Anterior cingulate cortex (tissue), 58 donors: ENCODE measurements at places on chromosomes 11 and 22.
A peak's percentile ranks its signal among the peaks of the same experiment; 100 is the strongest.

- DNase-seq = no peak
These were observed 8.7 kb upstream of the BARX2 start for GRCh38 chr11:129366737-129367597.

GRCh38 chr22:39723463-39723862 is 152.9 kb downstream of the CACNA1I start:
- DNase-seq = no peak

GRCh38 chr11:2885017-2885677 is 428 bp downstream of the CDKN1C start:
- DNase-seq = no peak

DNA sequence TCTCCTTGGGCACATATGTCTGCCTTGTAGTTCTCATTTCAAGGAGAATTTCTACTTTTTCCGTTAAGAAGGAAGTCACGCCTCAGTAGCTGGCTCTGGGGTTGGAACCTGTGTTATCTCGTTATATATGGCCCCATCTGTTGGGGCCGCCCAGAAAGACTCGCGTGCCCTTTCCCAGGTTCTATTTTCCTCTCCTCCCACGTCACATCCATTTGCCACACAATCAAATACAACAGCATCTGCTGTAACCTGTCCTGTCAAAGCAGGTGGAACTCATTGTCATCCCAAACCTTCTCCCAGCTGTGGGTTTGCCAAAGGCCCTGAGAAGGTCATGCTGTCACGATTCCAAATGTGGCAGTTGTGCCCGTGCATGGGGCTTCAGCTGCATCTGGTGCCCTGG is 213.1 kb upstream of the ZBED5 start:
- no peak for DNase-seq

- DNase-seq = no peak
These were observed 23.2 kb downstream of the MFNG start for GRCh38 chr22:37462983-37463382.

- DNase-seq = no peak
These were observed 3.8 kb downstream of the SHISA8 start for GRCh38 chr22:41911001-41911611.

DNA sequence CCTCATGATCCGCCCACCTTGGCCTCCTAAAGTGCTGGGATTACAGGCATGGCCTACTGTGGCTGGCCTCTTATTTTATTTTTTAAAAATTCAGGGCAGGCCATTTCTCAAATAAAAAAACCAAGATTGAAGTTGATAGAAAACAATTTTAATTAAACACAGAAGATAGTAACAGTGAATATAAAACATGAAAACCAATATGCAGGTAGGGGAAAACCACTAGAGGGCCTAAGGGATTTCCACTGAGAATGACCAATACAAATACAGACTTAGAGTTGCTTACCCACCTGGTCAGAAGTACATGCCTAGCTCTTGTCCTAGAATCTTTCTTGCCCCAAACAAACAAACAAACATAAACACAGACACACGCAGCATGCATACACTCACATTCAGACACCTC is 1.7 kb upstream of the RTCB start:
- no peak for DNase-seq

DNA sequence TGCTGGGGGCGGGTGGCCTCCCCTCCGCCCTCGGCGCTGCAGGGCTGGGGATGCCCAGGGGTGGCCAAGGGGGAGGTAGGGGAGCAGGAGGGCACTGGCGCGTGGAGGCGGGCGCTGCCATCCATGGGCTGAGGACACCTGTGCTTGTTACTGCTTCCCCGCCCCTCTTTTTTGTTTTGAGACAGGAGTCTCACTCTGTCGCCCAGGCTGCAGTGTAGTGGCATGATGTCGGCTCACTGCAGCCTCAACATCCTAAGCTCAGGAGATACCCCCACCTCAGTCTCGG is 683 bp upstream of the FADS3 start:
- no peak for DNase-seq

DNA sequence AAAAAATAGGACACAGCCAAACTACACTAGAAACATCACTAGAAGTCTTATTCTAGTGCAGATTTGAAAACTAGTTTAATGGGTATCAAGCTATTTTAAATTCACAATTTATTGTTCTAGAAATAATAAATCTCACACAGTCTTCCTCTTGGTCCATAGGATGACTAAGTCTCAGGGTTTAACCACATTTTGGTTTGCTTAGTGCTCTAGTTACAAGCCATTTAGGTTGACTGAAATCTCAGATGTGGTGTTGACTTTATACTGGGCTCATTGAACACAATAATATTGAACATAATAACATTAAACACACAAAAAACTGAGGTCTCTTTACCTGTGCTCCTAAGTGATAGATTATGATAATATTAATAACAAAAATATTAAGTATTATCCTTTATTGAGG is 760.3 kb upstream of the CCDC179 start:
- no peak for DNase-seq

- DNase-seq = no peak
These were observed 33.0 kb upstream of the RIC3 start for GRCh38 chr11:8201644-8202365.

- no peak for DNase-seq
These were observed 7.3 kb upstream of the TSSC4 start for GRCh38 chr11:2393111-2393868.

- no peak for DNase-seq
These were observed 439 bp downstream of the SNX32 start for GRCh38 chr11:65834202-65834601.

GRCh38 chr11:18720091-18720807 is 5.7 kb downstream of the IGSF22 start:
- DNase-seq = no peak

DNA sequence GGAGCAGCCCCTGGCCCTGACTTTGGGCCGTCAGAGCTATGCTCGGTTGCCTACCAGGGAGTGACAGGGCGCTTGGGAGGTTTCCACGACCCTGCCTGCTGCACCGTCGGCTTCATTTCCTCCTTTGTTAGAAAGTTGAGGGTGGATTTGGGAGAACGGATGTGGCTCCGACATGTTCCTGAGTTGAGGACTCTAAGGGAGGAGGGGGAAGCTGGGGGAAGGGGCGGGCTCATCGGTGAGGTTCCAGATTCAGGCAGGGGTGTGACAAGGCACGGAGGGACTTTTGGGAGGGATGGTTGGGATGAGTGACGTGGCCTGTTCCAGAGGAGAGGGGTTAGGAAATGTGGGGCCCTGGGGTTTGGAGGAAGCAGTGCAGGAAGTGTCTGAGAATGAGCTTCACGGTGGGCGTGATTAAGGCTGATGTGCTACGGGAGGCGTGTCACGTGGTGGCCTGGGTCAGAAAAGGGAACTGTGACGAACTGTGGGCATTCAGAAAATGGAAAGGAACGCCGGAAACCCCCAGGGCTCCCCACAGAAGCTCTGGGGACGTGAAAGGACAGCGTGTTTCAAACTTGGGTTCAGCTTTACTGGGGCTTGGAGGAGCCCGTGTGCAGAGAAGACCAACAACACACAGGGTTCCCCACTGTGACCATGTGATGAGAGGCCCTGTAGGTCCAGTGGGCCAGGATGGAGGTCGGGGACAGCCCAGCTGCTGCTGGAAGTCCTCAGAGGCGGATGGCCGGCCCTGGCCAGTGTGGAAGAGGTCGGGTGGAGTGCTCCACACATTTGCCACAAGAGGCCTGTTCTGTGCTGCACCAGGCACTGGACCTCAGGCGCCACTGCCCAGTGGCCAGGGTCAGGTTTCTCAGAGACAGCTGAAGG is 2.8 kb downstream of the PARVB start:
- peak; percentile 18 for DNase-seq

DNA sequence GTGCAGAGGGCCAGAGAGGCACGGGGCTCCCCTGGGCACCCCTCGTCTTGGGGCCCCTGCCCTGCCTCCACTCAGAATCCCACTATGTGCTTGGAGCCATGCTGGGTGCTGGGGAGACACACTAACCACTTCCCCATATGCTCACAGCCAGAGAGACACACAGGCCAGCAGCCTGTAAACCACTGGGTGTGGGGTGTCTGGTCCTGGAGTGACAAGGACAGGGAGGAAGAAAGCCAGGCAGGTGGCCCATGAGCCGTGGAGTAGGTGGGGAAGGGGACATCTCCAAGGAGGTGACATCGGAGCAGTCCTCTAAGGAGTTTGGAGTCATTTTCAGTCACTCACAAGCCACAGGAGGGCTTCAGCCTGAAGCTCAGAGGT is 58.9 kb downstream of the CDKN1C start:
- no peak for DNase-seq

GRCh38 chr22:49678137-49678841 is 149.4 kb downstream of the BRD1 start:
- DNase-seq = no peak

- DNase-seq = no peak
These were observed 16.0 kb upstream of the EFCAB6 start for GRCh38 chr22:43827926-43828724.

DNA sequence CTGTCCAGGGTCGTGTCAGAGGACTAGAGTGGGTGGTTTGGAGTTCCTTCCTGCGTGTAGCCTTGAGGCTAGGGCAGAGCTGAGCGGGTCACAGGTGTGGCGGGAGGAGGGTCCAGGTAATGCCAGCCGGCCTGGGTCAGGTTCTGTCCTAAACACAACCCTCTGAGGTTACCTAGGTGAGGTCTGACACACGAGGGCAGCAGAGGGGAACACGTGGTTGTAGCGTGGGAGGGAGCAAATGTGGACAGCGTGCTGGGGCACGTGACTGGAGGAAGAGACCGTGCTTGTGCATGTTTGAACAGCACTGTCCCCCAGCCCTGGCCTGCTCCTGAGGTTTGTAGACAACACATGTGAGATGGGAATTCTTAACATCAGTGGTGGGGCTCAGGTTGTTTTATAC is 13.1 kb downstream of the MOV10L1 start:
- no peak for DNase-seq

- no peak for DNase-seq
These were observed 22.5 kb downstream of the RCN1 start for GRCh38 chr11:32113200-32113919.

DNA sequence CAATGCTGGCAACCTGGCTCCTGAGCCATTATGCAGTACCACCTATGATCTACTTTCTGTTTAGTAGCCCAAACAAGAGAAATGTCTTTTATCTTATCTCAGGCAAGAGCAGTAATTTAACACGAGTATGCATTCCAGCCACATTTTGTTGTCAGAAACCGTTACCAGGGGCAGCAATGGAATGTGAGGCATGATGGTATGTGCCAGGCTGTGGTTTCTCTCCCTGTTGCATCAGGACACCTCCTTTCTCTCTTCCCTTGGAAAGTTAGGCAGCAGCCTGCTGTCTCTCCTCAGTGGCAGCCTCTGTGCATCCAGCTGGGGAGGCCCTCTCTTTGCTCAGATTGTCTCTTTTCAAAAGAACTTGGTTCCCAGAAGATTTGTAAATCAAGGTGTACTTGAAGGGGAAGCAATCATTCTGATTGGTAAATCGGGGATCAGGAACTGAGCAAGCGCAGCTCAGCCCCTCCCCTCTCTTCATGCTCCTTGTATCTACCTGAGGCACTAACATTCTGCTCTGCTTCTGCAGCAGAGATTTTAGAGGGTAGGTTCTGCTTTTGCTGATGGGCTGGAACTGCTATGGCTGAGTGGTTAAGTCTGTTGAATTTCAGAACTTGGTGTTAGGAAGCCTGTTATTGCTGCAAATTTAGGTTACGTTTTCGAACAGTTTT is 229.2 kb downstream of the ADAMTS15 start:
- no peak for DNase-seq

DNA sequence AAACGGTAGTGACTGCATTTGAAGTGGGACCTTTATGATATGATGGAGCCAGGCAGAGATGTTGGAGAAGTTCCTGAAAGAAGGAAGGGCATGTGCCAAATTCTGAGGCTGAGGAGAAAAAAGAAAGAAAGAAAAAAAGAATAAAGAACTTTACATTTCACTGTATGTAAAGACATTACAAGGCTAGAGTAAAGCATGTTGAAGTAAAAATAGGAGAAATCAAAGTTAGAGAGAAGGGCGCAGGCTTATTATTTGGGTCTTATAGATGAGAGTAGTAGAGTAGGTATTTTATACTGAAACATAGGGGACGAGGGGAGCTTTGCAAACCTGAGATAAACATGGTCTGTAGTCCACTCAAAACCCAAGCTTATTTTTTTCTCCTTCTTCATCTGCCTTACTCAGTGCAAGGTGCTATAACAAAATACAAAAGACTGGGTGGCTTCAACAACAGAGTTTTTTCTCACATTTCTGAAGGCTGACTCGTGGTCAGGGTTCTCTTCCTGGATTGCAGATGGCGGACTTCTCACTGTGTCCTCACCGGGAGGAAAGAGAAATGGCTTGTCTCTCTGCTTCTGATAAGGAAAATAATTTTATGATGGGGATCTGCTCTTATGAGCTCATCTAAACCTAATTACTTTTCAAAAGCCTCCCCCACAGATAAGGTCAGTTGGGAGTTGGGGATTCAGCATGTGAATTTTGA is 2.7 kb downstream of the HBG1 start:
- DNase-seq = no peak

DNA sequence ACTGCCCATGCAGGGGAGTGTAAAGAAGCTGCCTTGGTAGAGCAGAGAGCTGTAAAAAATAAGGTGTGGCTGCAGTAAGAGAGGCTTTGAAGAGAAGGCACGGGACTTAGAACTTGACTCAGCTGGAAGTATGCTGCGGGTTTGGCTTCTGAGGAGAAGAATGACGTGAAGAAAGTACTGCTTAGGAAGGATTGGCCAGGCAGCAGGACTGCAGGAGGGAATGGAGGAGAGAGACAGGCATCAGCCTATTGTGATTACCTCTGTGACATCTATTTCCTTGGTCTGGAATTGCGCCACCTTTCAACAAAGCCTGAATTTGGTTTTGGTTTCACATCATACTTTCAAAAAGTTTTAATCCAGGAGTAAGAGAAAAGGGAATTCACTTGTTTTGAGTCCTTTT is 22.5 kb downstream of the PRRG4 start:
- DNase-seq = no peak

DNA sequence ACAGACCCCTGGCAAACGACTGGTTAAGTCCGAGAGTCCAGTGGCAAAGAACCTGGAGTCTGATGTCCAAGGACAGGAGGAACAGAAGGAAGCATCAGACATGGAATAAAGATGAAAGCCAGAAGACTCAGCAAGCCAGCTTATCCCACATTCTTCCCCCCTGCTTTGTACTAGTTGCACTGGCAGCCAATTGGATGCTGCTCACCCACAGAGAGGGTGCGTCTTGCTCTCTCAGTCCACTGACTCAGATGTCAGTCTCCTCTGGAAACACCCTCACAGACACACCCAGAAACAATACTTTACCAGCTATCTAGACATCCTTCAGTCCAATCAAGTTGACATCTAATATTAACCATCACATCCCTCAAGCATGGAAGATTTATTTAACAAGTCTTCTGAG is 1265.8 kb upstream of the CNTN5 start:
- DNase-seq = no peak

- no peak for DNase-seq
These were observed 76.3 kb upstream of the DDI1 start for GRCh38 chr11:103960108-103960507.
